Camera-type eye (tissue), 1 donor: ENCODE measurements at places on chromosomes 13 and 19. TPM values are rescaled to one million over a fixed set of nuclear protein-coding genes. Genes with fewer than 3 reads are reported as not detected.

ZNF317 gene
- total RNA-seq = 27.0 TPM

ZNF350 gene
- 20.3 TPM for total RNA-seq

RGS9BP gene
- 7.4 TPM for total RNA-seq

RNASEH2A gene
- total RNA-seq = 20.2 TPM

COMP gene
- total RNA-seq = 0.60 TPM

ZNF382 gene
- total RNA-seq = 74.7 TPM

SELENOW gene
- 123 TPM for total RNA-seq

ZNF135 gene
- total RNA-seq = 25.1 TPM

MAP2K2 gene
- total RNA-seq = 86.9 TPM

LAIR2 gene
- total RNA-seq = not detected

FXYD3 gene
- 20.7 TPM for total RNA-seq

ADM5 gene
- 0.77 TPM for total RNA-seq
